ENCODE measurements at places on chromosomes 2 and 18.

DNA sequence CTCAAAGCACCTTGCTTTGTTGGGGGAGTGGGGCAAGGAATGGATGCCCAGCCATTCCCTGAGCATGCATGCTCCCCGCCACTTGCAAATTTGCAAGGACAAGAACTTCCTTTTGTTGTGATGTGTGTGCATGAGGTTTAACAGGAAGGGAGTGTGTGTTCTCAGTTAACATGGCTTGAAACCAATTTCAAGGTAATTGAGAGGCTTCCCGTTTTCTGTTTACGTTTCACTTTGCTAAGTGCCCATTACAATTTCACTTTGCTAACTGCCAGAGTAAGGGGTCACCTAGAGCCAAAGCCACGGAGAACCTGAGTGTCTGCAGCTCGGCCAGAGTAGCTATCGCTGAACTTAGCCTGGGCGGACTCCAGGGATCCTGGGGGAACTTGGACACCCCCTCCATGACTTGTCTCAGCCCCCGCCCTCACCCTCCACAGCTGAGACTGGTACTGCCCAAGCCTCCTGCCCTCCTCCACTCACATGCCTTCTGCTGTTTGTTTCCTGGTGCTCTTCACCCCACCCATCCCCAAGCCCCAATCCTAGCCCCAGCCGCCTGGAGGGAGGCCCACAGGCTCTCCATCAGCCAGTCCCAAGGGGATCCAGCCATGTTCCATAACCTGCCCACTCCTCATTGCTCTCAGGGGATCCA is 53.6 kb upstream of the LAPTM4A start:
- DNase-seq = no peak

DNA sequence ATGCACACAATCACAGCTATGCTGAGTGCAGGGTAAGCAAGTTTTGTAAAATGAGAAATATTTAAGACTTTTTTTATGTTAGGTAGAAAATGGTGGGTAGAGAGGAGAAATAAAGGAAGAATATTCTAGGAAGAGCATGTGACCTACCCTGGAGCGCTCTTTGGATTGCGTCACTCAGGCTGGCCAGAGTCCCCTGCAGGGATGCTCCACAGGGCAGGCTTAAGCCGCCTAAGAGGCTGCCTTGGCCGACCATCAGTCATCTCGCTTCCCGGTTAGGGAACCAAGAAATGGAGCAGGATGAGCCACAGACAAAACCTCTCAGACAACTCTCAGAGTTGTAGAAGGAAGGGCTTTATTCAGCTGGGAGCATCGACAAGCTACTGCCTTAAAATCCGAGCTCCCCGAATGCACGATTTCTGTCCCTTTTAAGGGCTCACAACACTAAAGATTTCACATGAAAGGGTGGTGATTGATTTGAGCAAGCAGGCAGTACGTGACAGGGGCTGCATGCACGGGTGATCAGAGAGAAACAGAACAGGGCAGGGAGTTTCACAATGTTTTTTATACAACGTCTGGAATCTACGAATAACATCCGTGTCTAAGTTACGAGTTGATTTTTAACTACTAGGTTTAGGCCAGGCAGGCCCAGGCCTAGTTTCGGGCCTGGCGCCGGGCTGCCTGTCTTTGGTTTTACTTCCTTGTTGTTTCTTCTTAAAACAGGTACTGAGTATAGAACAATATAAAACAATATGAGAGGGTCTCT is 1072.0 kb downstream of the CBLN2 start:
- DNase-seq = no peak

DNA sequence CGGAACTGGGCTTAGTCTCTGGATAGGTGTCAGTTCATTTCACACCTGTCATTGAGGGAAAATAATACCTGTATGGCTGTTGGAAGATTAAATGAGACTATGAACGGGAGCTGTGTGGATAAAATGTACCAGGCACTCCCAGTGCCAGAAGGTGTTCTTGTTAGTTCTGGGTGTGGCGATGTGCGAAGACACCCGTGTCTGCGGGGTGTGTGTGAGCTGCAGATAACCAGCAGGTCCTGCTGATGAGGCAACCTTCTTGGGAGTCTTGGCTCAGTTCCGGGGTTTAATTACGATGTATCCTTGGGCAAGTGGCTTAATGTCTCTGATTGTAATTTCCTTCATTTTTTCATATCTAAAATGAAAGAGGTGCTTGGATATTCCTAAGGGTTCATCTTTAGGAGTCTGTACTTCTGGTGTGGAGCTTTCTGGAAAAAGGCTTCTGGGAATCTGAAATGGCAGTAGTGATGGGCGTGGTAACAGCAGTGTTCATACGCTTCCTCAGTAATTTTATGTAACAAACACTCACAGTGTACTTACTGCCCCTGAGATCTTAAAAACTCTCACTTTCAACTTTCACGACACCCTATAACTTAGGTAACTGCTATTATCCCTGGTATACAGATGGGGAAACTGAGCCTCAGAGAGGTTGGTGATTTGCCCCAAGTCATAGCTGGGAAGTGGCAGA is 35.0 kb downstream of the NEDD4L start:
- no peak for DNase-seq

GRCh38 chr2:26243470-26244308 is 743 bp downstream of the HADHA start:
- DNase-seq = no peak

DNA sequence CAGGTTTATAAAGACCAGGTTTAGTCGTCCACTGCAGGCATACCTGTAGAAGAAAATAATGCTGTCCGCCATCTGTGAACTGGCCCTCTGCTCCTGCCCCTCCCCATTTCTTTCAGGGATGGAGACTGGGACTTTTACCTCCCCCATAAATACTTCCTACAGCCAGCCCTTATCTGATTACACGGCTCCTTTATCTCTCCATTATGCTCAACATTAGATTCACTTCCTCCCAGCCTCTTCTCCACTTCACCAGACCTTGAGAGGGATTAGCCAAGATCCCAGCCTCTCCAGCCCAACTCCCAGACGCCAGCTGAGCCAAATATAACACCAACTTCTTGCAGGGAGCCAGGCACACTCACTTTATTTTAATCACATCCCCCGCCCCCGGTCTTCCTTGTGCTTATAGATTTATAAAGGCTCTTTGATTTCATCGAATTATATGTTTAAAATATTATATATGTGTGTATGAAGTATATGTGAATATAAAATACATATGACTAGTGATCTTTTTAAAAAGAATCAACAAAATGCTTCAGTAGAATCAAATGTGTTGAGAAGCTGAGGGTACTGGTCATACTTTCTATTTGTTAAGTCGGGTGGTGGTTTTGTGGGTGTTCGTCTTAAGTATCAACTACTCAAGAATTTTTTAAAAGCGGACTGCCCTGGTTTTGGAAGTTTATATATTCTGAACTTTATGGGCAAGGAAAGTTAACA is 81.0 kb downstream of the SPRED2 start:
- no peak for DNase-seq

DNA sequence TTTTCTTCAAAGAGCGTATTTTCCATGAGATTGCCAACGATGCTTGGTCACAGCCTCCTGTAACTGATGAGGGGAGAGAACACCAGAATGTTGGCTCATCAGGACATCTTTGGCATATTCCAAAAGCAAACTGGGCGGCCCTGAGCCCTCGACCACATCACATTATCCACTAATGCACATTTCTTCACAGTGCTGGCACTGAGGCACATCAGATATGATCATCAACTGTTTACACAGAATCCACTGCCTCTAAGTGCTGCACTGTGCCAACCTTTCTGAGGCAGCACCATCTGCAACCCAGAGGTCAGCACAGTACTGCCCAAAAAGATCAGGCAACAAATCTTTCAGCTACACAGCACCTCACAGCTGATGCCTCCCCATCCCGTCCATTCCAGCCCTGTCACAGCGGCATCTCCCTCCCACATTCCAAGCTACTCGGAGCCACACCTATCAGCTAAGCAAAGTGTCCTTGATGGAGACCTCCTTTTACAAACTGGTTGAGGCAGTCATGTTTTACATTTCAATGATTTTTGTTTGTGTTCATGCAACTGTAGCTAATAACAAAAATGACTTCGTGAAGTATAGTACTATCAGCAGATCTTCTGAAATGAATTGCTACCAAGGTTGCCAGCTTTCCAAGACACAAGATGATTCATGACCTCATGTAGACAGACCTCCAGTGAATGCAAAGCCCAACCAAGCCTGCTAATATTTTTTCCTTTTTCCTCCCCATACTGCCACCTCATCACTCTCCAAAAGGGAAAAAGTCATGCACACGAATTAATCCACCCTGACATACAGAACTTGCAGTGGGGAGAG is 32.3 kb downstream of the MYO5B start:
- no peak for DNase-seq

DNA sequence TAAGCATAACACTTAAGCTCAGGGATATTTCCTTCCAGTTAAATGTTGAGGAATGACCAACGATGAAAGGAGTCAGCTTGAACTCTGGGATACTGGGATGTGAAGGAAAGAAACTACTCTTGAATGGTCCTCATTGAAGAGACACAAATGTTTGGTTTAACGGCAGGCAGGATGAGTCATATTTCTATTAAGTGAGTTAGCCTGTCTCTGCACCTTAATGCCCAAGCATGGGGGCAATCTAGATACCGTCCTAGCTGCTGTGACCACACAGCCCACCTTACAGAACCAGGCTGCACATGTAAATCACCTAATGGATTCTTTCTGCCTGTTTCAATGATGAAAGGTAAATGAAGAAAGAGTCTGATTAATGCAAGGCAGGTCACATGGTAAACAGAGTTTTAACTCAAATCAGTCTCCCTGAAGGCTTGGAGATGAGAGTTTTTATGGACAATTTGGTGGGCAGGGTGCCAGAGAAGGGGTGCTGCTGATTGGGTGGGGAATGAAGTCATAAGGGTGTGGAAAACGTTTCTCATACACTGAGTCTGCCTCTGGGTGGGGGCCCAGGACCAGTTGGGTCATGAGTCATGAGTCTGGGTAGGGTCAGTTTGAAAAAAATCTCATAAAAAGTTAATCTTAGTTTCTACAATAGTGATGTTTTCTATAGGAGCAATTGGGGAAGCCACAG is 144.6 kb upstream of the MMADHC start:
- no peak for DNase-seq

DNA sequence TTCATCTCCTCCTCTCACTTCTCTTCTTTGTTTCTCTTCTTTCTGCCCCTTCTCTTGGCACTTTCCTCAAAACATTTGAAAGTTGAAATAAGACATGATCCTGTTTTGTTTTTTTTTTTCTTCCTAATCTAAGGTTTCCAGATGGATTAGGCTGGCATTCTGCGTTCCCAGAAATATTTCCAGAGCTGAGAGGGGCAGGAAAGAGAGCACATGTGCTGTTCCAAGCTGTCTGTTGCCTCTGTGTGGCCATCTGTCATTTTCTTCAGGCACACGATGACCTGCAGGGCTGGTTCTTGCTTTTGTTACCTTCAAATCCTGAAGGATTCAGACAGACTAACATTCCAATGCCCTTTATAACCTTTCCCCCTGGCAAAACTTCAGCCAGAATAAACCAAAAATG is 142.9 kb downstream of the RNF144A start:
- no peak for DNase-seq

DNA sequence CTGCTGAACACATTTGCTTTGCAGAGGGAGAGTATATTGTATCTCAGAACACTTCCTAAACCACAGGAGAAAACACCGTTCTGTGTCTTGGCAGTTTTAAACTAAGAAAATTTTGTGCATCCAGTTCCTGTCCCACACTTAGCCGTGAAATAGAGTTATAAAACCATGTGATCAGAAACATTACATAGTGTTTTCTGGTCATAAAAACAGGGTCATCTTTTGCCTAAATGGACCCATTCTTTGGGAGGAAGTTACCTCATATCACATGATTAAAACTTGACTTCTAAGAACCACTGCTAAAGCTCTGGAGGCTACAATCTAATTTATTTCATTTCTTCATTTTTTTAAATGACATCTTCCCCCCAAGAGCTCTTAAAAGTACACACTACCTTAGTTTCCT is 138.7 kb downstream of the PAX3 start:
- DNase-seq = no peak

DNA sequence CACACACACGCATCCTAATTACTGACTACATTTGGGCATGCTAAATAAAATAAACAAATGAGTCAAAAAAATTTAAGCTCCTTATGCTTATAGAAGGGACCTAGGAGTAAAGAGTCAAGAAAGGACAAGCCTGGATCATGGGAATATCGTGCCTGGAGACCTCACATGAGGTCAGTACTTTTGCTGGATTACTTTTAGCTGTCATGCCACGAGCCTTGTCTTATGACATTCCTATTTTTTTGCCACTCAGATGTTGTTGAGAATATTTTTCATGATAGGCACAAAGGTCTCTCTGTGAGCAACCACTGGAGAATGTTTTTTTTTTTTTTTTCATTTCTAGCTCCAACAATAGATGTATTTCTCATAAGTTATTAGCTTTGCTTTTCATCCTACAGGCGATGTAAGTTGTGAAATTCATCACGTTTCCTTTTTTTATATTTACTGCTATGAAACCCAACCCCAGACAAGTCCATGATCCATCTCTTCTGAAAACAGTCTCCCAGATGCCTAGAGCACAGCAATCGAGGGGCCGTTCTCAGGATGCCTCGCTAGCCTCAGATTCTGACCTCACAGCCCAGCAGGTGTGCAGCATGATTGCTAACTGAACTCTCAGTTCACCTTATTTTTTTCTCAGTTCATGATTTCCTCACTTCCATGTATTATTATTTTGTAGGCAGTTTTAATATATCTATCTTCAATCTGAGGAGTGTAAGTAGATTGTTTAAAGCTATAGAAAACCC is 464.5 kb downstream of the IRS1 start:
- DNase-seq = no peak

DNA sequence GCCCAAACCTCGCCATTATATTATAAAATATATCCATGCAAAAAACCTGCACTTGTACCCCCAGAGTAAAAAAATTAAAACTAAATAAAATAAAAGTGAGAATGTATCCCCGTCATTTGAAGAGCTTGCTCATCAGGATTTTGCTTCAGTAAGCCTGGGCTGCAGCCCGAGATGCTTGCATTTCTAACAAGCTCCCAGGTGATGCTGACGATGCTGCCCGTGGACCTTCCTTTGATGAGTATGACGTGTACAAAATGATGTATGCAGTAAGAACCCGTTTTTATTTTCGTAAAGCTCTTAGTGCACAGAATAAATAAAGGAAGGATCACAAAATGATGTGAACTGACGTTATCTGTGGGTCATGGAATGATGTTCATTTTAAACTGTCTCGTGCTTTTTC is 63.5 kb downstream of the CRACDL start:
- no peak for DNase-seq

DNA sequence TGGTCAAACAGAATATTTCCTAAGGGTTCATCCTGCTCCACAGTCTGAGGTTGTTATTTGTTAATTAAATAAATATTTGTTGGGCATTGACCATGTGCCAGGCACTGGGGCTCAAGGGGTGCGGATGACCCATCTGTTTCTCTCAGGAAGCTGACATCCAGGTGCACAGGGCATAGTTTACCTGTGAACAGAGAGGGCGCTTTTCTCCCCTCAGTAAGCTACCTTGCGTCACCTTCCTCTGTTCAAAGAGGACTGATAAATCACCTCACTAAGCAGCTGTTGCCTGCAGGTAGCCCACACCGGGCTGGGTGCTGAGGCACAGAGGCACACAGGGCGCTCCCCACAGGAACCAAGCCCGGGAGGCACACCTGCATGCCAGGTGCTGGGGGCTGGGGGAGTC is 41.6 kb downstream of the SH3RF3 start:
- no peak for DNase-seq

GRCh38 chr18:31965316-31965970 is 22.5 kb upstream of the TRAPPC8 start:
- DNase-seq = no peak
